Right cardiac atrium (tissue), 5 donors: ENCODE measurements at places on chromosomes 6 and 20. TPM values are rescaled to one million over a fixed set of nuclear protein-coding genes. Genes with fewer than 3 reads are reported as not detected.

Gene LY86
- polyA plus RNA-seq: 1.7 TPM

- no peak for DNase-seq
Measured at GRCh38 chr6:133259561-133259960, 18.4 kb downstream of the EYA4 start.

DNA sequence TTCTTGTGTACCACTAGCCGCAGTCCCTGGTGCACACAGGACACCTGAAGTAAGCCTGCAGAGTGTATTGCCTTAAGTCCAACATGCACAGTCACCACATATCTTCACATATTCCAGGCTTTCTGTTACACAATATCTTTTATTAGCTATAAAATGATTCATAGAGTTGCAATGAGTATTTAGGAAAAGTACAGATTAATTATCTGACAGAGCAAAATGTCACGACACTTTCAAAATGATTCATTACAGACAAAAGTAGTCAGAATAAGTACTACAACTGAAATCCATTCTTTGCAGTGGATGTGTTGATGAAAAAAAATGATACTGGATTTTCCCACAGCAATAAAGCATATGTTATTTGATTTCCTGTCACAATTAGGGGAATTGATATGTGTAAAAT, 199.5 kb upstream of the ASCC3 start:
- no peak for DNase-seq

Gene TSPO2
- not detected for polyA plus RNA-seq

GRCh38 chr20:59774921-59775686, 158.3 kb downstream of the SYCP2 start:
- DNase-seq: no peak

GRCh38 chr20:24867556-24867955, 81.5 kb upstream of the CST7 start:
- no peak for DNase-seq

DNA sequence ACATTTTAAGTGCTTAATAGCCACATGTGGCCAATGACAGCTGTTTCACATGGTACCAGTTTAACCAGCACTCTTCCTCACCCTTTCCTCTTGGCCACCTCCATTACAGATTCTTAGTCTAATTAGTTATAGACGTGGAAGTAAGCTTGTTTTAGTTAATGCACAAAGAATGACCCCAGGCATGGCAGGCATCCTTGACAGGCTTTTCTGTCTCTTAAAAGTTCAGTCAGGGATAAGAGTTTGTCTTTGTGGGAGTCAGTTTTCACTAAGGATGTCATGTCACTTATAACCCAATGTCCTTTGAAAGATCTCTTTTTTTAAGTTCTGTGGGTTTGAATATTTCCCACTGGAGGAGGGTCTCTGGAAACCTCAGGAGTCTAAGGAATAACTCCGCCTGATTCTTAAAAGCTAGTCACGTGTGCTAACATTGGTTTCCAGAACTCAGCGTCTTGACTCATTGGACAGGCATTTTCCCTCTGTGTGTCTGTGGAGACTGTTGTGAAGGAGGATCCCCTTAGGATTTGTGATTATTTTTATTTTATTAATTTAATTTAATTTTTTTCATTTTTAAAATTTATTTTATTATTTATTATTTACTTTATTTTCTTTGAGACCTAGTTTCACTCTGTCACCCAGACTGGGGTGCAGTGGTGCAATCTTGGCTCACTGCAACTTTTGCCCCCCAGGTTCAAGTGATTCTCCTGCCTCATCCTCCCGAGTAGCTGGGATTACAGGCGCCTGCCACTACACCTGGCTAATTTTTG, 171.4 kb downstream of the ZFAND3 start:
- no peak for DNase-seq

Gene PI16
- polyA plus RNA-seq: 69.5 TPM

GRCh38 chr20:33563788-33564187, 73.9 kb downstream of the CBFA2T2 start:
- DNase-seq: no peak

Gene C6orf62
- 31.9 TPM for polyA plus RNA-seq

DNA sequence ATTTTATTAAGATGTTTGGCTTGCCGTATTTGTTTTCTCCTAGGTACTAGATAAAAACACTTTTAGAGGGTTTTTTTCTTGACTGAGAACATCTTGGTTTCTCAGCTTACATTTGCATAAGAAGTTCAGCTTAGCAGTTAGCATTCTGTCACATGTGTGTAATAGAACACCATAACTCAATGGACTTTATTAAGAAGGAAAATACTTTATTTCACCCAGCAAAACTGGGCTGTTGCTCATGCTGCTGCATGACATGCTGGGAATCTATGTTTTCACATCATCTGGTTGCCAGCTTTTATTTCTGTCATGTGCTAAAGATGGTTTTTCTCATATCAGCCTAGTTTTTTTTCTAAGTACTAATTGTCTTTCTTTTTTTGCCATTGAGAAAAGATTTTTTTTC, 144.6 kb downstream of the UTRN start:
- no peak for DNase-seq

DNA sequence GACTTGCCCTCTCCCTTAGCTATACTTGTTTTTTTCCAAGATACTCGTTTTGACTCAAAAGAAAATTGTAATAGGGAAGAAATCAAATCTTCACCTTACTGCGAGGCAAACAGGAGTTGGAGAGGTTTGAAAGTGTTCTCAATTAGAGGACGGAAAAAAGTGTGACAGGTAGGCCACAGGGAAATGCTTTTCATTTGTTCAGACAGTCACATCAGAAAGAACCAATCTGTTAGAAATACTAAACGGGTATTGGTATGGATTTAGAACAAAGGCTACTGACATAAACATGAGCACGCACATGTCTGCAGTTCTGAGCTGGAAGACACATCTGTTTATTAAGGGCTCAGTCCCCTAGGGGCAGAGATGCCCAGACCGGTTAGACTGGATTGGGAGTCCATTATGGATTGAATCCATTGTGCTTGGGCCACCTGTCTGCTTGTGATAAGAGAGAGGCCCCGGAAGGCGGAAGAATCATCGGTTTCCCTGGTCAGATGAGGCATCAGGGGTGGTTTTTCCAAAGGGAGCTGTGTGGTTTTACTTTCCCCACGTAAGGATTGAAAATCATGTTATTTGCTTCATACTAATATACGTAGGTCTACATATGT, 220.9 kb upstream of the MYLIP start:
- DNase-seq: no peak

- no peak for DNase-seq
Measured at GRCh38 chr20:47160992-47161391, 195.5 kb downstream of the ZMYND8 start.

Gene POPDC3
- 53.2 TPM for polyA plus RNA-seq

GRCh38 chr6:88349511-88349910, 183.4 kb upstream of the CNR1 start:
- DNase-seq: no peak

Gene OR2H1
- not detected for polyA plus RNA-seq

- DNase-seq: no peak
Measured at GRCh38 chr6:84771756-84772356, 7.5 kb upstream of the TBX18 start.

Gene ULBP2
- polyA plus RNA-seq: 1.1 TPM

DNA sequence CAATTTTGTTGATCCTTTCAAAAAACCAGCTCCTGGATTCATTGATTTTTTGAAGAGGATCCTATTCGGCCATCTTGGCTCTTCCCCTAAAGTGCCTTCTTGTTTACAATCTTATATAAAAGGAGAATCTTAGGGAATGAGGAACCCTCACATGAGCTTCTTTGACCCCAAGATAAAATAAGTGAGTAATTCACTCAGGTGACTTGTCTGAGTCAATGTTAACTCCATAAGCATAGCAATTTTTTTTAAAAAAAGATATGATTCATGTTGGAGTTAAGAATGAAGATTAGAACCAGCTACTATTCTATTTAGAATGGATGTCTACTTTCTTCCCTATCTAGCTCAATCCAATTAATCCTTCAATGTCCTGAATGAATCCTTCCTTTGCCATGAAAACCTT, 21.0 kb downstream of the WASF1 start:
- no peak for DNase-seq

DNA sequence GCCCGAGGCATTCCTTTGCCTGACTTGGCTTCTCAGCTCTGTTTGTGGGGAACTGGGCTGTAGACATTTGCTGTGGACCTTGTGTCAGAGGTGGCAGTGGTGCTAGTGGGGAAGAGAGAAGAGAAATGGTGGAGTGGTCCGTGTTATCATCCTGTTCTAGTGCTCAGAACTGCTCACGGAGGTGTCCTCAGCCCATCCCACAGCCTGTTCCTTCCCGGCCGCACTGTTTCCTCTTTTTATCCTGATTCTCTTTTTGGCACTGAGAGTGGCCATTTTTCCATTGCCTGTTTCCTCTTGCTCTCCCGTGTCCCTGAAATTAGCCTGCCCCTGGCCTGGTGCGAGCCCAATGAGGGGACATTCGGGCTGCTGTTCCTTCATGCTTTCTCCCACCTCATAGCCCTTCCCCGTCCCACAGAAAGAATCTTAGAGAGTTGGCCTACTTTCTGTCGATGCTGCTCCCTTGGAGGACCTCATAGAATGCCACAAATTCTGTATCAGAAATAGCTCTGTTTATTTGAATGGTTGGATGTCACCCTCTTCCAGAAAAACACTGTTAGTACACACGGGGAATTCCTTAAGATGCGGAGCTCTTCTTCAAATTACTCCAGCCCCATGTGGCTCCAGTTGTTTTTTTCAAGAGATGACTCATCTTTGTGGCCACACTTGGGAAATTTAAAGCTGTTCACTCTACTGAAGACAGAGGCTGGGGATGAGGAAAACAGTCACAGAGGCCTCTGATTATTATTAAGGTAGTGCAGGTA, 26.1 kb downstream of the FARS2 start:
- peak; percentile 32 for DNase-seq

- no peak for DNase-seq
Measured at GRCh38 chr6:143215771-143216170, 155.1 kb downstream of the AIG1 start.

- DNase-seq: no peak
Measured at GRCh38 chr6:152595499-152595898, 41.7 kb downstream of the SYNE1 start.

DNA sequence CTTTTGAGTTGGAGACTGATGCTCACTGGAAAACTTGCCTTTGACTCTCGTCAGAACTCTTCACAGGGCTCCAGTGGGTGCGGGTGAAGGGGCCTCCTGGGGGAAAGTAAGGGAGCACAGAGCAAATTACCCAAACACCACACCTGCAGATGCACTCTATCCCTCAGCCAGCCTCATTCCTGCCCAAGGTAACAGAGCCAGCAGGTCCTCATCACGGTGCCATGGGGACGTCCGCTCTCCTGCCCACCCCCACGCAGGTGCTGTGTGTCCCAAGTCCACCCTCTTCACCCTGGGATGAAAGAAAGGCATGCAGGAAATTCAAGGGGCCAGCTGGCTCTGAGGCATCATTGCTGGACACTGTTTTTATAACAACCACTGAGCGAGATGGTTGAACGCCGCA, 269.0 kb downstream of the SMOC2 start:
- DNase-seq: no peak

- no peak for DNase-seq
Measured at GRCh38 chr6:7529141-7529540, 12.3 kb upstream of the DSP start.

DNA sequence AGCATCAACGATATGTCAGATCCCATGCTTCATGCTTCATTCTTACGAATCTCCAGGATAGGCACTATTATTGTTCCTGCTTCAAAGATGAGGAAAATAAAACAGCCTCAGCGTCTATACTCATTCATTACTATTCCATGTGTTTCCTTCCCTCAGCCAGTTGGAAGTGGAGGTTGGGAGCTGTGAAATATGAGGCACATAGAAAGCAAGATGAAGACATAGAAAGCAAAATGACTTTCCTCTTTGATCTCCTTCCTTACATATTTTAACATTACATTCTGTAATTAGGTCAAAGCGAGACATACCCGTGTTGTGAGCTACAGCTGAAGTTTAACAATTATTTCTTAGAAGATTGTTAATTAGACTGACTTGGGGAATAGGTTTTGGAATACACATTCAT, 125.4 kb downstream of the FYN start:
- DNase-seq: no peak

DNA sequence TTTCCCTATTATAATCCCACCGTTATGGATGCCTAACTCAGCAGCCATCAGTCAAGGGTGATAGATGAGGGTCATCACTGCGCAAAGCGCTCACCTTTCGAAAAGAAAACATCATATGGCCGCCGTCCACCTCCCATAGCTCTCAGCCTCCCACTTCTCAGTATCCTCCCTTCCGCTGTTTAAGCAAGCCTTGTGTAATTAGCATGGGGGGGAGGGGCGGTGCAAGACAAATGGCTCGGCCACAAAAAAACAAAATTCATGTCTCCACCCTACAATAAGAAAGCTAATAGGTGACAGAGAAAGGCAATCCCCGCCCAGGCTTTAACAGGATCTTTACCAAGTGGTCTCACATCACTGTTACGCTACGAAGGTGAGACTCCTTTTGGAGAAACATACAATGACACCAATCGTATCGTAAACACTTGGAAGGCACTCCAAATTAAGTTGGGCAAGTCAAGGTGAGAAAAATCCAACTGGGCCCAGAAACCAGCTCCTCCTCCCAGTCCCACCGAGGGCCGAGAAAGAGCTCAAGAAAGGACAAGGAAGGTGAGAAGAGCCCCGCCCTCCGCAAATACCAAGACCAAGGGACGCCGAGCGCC, 645 bp downstream of the DDX39B start:
- DNase-seq: no peak

DNA sequence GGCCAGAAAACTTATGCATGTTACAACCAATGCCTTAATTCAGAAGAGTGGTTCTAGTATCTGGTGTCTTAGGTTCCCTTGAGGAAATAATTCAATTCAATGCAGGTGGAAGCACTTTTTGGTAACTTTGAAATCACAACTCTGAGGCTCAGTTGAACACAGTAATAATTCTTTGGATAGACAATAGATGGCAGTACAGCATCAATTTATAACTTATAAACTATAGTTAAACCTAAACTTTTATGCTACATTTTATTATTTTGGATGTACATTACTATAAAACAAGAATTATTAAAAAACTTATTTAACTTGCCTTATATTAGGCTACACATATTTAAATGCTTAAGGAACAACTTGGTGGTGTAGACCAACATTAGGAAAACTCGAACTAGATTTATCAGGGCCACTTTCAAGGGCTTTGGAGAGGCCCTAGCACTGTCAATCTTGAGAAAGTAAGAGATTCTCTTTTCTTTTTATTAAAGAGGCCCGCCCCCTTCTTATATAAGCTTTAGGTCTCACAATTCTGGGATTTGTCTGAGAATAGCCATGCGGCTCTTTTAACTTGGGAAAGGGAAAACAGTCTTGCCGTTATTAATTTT, 85.9 kb downstream of the CRYBG1 start:
- DNase-seq: no peak

- DNase-seq: no peak
Measured at GRCh38 chr6:84469144-84469543, 241.7 kb upstream of the CEP162 start.

DNA sequence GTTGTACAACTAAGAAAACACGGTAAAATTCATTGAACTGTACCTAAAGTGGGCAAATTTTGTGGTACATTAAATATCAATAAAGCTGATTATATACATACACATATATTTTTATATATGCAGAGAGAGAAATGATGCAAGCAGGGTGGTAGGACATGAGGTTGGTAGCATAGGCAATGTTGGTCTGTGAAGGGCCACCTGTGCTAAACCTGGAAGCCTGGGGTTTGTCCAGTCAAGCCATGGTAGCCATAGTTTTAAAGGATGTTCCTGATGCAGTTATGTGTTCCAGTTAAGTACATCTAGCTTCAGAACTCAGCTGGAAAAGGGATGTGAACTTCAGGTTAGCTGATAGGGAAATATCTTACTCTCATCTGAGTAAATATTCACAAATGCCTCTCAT, 60.1 kb downstream of the TRIM38 start:
- DNase-seq: no peak
